ENCODE measurements at places on chromosomes 12 and 14.

- DNase-seq, result no peak
Observed at GRCh38 chr14:59265808-59266207, 77.3 kb downstream of the DAAM1 start.

DNA sequence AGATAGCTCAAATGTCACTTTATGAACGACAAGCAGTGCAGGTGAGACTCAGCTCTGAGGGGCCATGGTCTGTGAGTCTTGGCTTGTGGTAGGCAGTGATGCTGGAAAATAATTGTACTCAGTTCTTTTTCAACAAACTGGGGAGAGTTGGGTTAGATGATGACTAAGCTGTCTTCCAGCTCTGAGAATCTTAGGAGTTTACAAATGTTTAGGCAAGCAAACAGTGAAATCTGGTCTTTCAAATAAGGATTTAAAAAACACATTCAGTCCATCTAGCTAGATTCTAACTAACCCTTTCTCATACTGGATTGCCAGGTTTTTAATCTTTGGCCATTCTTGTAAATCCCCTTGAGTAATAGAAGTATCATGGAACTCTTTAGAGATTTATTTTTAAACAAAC is 3.4 kb downstream of the PHC1 start:
- DNase-seq, result peak; percentile 14

- no peak for DNase-seq
Observed at GRCh38 chr12:119689935-119690500, 22.1 kb downstream of the PRKAB1 start.

- no peak for DNase-seq
Observed at GRCh38 chr14:94354638-94355185, 31.6 kb upstream of the SERPINA6 start.

- no peak for DNase-seq
Observed at GRCh38 chr14:53591816-53592215, 364.8 kb downstream of the BMP4 start.

DNA sequence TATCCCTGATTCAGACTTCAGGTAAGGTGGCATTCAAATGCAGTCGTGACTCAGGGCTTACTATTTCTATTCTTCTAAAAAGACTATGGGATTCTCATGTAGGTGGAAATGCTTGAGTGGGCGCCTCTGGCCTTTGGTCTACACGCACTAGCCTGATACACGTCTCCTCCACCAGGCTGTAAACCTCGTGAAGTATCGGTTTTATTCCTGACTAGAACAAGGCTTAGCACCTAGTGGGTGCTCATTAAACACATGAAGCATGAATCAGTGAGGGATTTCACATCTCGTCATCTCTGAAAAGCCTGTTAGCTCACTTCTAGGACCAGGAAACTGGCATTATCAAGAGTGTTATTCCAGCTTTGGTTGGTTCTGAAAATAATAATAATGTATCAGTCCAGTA is 17.7 kb upstream of the HNF1A start:
- no peak for DNase-seq

DNA sequence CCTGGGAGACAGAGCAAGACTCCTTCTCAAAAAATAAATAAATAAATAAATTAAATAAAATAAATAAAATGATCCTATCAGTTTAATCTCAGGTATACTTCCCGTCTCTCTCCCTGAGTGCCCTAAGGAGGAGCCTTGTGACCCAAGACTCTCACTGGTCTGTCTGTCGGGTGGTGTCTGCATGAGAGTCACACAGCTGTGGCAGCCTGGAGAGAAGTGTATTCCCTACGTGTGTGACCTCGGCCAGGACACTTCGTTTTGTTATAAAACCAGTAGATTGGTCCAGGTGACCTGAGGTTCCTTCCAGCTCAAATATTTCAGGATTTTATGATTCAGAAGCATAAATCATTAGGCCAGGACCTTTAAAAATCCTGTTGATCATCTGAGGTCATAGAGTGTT is 4.8 kb downstream of the SYNE3 start:
- DNase-seq, result no peak

DNA sequence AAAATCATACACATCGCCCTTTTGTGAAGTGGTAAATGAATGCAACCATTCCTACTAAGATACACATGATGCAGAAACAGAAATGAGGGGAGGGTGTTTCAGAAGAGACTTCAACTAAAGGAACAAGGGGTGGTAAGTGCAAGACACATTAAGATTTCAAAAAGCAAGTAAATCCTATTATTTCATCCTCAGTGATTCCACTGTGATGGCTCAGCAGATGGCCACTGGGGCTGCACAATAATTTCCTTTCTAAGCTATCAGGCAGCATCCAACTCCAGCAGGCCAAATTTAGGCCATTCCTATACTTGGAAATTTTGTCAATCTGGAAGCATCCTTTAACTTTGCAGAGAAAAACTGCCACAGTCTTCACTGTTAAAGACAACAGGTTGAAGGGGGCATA is 272.4 kb downstream of the NELL2 start:
- no peak for DNase-seq

GRCh38 chr14:102485693-102486512 is 23.7 kb downstream of the ANKRD9 start:
- peak; percentile 32 for DNase-seq

GRCh38 chr14:63045612-63046320 is 508 bp upstream of the KCNH5 start:
- DNase-seq, result peak; percentile 10

- peak; percentile 94 for DNase-seq
Observed at GRCh38 chr14:52553671-52554575, 1.3 kb downstream of the GPR137C start.

DNA sequence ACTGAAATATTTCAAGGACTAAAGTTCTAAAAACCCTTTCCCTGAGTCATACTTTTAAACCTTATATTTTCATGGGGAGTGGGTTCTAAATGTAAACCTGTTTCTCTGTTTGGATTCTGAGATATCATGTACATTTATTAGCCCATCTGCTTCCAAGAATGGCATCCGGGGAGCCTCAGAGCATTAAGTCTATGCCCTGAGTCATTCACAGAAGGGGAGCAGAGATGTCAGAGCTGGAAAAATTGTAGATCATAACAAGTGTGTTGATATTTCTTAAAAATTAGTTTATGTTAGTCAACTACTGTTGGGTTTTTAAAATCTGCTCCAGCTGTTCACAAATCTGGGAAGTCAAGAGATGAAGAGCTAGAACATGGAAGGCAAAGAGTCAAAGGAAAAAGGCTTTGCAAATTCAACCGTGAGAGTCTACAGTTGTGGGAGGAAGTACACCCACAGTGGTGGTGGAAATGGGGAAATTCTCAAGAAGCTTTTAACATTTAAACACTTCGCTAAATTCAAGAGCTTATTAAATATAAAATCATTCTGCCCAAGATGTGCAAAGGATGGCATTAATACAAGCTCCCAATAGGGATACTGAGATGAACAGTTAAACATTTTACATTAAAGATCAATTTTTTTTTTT is 70.5 kb upstream of the FLRT2 start:
- no peak for DNase-seq

- no peak for DNase-seq
Observed at GRCh38 chr12:89994911-89995310, 286.3 kb upstream of the ATP2B1 start.

- DNase-seq, result peak; percentile 96
Observed at GRCh38 chr12:62724947-62725451, 210.0 kb downstream of the PPM1H start.

GRCh38 chr12:89353823-89354611 is 1.7 kb upstream of the DUSP6 start:
- DNase-seq, result peak; percentile 63

- DNase-seq, result peak; percentile 40
Observed at GRCh38 chr12:129844662-129845220, 59.1 kb downstream of the TMEM132D start.

GRCh38 chr14:57687416-57687815 is 178.5 kb downstream of the SLC35F4 start:
- DNase-seq, result no peak

DNA sequence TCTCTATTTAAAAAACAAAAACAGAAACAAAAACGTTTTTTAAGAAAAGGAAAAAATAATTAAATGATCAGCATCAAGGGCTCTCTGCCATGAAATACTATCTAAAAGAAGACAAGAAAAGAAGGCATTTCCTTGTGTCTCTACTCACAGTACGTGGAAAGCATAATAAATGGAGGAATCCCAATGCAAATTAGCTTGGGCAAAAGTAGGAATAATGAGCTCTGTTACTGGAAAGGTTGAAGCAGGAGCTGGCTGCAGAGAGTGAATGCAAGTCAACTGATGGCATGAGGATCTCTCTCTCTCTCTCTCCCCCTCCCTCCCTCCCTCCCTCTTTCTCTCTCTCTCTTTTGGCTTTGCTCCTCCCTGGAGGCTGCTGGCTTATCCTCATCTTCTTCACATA is 85.9 kb downstream of the TBX3 start:
- no peak for DNase-seq
